ENCODE measurements at places on chromosomes 1 and 21. TPM values are rescaled to one million over a fixed set of nuclear protein-coding genes. Genes with fewer than 3 reads are reported as not detected.

OR6N1 gene
- not detected for total RNA-seq

TPTE gene
- not detected for total RNA-seq

MEGF6 gene
- total RNA-seq: 32.4 TPM

UBE2U gene
- not detected for total RNA-seq

GRCh38 chr1:54429838-54430237, 23.6 kb upstream of the SSBP3 start:
- no peak for DNase-seq

- DNase-seq: no peak
These were observed 27.2 kb downstream of the SLC66A1 start for GRCh38 chr1:19339214-19339861.

- DNase-seq: no peak
These were observed 7.6 kb downstream of the DCLRE1B start for GRCh38 chr1:113912594-113913311.

- no peak for DNase-seq
These were observed 109.7 kb upstream of the ZBTB40 start for GRCh38 chr1:22341791-22342605.

DNA sequence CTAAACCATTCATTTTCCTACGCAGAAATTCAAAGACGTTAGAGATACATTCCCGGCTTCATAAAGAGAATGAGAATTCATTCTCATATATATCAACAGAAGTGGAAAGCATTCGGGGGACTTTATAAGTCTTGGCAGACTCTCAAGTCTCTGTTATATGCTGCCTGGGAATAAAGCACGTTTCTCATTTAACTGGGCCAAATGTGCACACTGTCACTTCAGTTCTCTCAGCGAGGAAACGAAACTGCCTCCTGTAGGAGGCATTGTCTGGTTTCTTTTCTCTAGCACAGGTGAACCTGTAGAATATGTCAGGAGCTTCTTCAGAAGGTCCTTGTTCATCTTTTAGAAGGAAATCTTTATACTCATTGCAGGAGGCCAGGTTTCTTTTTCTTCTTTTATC, 367.6 kb downstream of the PTBP2 start:
- no peak for DNase-seq

DNA sequence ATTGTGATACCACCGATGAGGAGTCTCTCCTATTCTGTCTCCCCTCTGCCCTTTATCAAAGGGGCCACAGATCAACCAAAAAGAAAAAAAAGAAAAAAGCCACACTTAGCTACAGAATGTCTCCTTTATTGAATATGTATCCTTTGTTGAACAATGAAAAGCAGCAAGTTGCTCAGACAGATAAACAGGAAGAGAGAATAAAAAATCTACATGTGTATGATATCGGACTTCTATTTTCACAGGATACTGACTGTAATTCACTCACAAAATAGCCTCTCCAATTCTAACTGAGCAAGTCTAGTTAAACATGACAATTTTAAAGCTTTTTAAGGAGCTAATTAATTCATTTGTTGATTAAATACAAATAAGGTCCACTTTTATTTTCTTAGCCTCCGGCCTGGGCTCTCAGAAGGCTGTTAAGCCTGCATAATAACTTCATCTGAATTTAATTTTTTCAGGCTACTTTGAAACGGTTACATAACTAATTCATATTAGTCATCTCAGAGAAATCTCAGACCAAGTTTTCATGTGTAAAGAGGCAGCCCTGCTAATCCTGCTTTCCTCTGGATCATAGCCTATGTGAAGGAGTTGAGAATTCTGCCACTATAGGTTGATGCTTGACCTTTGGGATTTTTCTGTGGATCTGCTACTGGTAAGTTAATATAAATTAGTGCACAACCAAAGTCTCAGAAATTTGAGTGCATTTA, 304.1 kb upstream of the NR5A2 start:
- no peak for DNase-seq

LINGO4 gene
- not detected for total RNA-seq

POTED gene
- total RNA-seq: not detected

PPP1R8 gene
- 29.6 TPM for total RNA-seq

LRRC53 gene
- total RNA-seq: not detected

Measured in Calu3 (cell line).